ENCODE measurements at places on chromosomes 2 and 18.

- no peak for DNase-seq
Observed at GRCh38 chr2:160570376-160570775, 76.8 kb upstream of the RBMS1 start.

DNA sequence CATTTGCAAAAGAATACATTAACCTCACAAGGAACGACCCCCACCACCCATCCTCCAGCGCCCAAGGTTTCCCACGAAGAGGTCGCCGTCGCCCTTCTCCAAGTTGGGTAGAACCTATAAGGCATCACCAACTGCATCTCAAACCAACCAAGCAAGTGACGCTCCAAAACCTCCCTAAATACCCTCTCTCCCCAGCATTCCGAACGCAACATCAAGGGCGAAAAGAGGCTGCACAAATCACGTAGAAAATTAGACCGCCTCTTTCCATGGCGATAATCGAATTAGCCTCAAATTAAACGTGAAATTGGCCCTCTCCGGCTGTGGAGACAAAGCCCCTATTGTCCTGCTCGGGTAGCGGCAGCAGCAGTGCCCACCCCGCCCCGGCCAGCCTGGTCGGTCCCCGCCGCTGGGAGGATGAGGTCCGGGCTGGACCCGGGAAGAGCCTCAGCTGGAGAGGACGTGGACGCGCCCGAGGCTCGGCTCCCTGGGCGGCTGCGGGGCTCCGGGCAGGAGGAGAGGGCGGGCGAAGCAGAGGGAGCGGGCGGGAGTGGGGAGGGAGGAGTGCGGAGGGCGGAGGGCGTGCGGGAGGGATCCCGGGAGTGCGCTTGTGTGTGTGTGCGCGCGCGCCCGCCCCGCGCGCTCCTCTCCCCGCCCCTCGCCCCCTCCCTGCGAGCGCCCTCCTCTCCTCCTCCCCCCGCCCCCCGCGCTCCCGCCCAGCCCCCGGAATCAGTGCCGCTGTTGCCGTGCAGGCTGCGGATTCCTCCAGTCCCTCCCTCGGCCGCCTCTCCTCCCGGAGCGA, at the start of gene SPTBN1:
SPTBN1 (plus strand) TSS at position 765 of the 799 bp plus-strand sequence. CDS start 70,092 bp downstream, outside the sequence.
- peak; percentile 69 for DNase-seq

DNA sequence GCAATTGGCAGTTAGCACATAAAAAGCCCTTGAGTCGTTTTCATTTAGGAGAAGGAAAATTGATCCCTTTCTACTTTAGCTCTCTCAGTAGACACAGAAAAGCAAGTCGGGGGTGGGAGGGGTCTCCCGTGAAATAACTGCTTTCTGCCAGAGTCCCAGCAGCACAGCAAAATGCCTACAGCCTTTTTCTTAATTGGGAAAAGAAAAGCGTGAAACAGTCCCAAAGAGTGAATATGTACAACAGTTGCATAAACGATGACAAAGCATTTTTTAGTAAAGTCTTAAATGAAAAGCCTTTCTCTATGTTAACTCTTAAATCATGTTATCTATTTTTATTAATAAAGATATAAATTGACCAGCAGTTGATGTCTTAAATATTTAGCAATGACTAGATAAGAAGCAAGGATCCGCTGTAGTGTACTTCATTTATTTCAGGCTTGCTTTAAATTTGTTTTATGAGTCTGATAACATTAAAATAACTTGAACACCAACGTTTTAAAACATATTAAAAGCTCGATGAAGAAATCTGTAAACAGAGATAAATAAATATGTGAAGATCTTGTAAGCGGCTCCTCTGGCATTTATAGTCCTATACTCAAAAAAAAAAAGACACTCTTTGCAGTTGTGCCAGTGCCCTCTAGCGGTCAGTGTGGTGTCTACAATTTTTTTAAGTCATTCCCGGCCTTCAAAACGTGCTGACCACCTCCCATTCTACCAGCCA, 42.3 kb upstream of the ATIC start:
- peak; percentile 56 for DNase-seq

- DNase-seq: no peak
Observed at GRCh38 chr2:202763916-202764315, 107.7 kb downstream of the ICA1L start.

DNA sequence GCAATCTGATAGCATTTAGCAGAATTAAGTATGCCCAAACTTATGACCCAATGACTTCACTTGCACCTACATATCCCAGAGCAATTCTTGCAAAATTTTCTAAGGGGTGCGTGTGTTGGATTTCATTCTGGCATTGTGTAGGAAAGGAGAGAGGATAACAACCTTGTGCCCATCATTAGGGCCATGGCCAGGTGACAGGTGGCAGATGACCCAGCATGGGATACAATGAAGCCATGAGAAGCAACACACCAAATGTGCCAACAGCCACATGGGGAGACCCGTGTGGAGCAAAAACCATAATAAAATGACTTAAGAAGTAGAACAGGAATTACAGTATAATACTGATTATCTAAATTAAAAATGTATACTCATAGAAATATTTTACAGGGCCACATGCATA, 166.9 kb upstream of the EPB41L3 start:
- DNase-seq: no peak

DNA sequence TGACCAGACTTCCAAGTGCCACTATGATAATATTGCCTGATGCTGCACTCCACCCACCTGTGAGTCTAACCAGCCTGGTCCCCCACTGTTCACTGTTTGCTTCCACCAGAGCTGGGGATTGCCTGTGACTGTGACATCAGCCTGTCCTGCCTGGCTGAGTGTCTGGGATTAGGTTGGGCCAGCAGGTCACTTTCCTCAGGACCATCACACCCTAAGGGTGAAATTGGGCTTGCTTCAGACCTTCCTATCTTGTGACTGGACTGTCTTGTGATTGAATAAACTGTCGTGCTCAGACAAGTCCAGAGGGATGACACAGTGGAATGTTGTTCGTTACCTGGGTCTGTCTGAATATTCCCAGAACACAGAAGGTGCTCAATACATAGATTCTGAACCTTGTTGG, 87.4 kb upstream of the HK2 start:
- no peak for DNase-seq

DNA sequence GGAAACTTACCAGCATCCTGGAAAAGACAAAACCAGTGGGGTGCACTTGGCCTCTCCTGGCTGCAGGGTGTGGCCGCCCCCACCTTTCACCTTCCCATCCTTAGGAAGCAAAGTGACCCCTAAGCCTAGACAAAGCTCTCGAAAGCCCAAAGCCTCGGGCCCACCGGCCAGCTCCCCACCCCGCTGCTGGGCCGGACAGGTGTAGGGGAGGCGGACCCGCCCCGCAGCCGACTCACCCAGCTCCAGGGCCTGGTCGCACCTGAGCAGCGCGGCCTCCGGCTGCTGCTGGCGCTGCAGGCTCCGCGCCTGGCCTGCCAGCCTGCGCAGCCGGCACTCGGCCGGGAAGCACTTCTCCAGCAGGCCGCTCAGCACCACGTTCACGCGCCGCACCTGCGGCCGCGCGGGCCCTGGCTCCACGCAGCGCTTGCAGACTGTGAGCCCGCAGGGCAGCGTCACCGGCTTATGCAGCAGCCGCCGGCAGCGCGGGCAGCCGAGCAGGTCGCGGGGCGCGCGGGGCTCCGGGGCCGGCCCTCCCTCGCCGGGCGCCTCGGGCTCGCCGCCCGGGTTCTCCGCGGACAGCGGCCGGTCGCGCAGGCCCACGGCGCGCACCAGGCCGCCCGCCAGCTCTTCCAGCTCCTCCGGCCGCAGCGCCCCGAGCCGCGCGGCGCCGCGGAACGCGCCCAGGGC, 979 bp downstream of the LONRF2 start:
- DNase-seq: peak; percentile 42

- DNase-seq: no peak
Observed at GRCh38 chr2:39948016-39948719, 169.1 kb upstream of the THUMPD2 start.

DNA sequence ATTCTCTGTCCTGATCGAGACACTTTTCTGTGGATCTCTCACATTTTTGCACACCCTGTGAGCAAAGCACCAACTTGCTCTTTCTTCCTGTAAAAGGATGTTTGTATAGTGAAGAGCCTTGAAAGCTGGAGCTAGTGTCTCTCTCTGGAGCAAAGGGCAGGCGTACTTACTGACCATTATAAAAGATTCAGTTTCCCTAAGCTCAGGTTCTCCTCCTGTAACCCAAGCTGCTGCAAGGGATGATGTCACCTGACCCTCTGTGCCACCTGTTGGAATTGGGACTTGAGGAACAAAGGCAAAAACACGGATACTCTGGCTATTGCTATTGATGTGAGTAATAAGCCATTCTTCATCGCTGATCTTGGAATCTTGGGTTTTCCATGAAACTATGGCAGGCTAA, 52.6 kb upstream of the NEMP2 start:
- no peak for DNase-seq

DNA sequence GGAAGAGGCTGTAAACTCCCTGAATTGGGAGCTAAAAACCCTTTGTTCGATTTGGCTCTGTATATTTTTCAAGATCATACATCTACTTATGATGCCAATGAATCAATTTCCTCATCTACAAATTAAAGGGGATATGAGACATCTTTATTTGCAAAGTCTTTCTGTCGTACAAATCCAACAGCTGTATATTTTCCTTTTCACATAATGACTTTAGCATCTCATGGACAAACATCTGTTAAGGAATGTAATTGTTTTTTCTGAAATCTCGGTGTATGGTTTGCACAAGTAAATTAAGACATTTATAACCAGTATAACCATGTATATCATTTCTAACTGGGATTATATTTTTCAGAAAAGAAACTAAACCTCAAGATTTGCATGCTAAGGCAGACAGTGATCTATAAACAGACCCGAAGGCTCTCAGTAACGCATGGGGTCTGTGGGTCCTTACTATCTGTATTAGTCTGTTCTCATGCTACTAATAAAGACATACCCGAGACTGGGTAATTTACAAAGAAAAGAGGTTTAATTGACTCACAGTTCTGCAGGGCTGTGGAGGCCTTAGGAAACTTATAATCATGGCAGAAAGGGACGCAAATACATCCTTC, 130.8 kb downstream of the SLC8A1 start:
- DNase-seq: no peak

DNA sequence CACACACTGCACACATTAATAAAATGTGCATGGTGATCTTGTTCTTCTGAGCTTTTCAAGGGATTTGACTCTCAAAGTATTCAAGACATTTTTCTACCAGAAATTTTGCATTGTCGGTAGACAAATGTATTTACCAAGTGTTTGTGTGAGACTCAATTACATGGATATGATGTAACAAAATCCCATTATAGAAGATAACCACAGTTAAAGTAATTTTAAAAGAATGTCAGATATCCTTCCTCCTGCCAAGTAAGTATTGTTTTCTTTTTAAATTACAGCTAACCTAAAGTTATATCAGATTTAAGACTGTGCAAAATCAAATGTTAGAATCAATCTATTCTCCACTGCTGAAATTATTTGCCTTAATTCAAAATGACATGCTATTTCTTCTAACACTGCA, 1344.5 kb upstream of the CHAC2 start:
- no peak for DNase-seq

DNA sequence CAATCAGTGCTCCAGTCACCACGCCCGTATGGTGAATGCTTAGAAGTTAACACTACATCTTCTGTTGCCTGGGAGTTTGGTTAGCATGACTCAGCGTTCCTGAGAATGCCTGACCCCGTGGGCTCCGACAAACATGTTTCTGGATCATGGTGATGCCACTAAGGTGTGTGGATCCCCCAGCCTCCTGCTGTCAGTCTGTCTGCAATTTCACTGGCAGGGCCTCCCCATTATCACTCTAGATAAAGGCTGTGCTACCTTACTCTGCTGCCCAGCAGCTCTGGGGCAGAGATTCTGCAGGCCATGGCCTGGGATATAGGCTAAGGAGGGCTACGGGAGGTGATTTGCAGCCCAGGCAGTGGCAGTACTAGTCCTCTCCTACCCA, 66.0 kb downstream of the STPG4 start:
- no peak for DNase-seq

GRCh38 chr18:3554811-3555427, 104.9 kb downstream of the TGIF1 start:
- no peak for DNase-seq

- DNase-seq: no peak
Observed at GRCh38 chr18:58590839-58591238, 38.1 kb downstream of the ALPK2 start.
